ENCODE measurements at places on chromosomes 3 and 15.

DNA sequence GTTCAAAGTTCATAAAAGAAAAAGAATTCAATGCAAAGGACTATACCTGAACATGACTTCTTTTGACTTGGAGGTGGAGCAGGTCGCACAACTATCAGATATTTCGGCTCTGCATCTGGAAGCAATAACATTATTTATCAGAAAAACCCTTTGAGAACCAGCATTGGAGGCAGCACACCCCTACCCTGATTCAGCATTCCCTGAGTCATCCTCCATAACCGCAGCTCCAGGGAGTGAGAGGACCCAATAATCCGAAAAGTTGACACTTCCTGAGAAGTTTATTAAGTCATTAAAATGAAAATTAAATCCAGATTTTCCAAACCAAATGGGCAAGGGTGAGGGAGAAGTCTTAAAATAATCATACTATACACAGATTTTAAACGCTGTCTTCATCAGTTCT is 90.6 kb downstream of the ABI3BP start:
- no peak for DNase-seq

DNA sequence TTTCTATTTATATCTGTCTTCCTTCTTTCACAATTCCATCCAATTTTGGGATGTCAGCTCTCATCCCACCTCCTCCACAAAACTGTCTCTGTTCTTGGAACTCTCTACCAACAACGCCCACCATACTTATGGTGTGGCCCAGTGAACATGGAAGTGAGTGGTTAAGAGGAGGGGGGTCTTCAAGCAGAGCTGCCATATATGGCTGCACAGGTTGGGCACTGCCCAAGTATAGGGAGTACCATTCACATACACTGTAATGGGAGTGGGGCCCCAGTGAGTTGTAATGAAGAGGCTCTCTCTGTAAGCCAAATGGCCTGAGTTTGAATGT is 7.9 kb upstream of the CAMK1 start:
- no peak for DNase-seq

- no peak for DNase-seq
Measured at GRCh38 chr3:71055257-71056001, 528.1 kb downstream of the FOXP1 start.

- no peak for DNase-seq
Measured at GRCh38 chr3:180882115-180882514, 30.4 kb upstream of the FXR1 start.

- no peak for DNase-seq
Measured at GRCh38 chr15:38782156-38782555, 217.5 kb upstream of the RASGRP1 start.

GRCh38 chr3:89113344-89113743 is 5.9 kb downstream of the EPHA3 start:
- no peak for DNase-seq

GRCh38 chr3:181756645-181757297 is 45.0 kb downstream of the SOX2 start:
- no peak for DNase-seq

DNA sequence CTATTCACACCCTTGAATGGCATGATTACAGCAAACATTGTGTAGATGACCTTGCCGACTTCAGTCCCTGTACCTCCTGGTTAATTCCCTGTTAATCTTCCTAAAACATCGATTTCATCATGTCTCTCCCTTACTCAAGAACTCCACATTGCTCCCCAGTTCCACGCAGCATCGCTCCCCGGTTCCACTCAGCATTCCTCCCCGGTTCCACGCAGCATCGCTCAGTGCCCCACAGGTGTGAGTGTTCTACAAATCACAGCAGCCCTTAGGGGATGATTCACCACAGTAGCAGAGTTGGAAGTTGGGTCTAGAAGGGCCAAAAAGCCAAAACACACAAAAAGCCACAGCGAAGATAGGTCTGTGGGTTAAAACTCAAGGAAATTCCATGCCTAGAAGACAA is 8.6 kb upstream of the TNK2 start:
- DNase-seq, result no peak

GRCh38 chr3:24060055-24060454 is 115.0 kb downstream of the NR1D2 start:
- DNase-seq, result no peak

DNA sequence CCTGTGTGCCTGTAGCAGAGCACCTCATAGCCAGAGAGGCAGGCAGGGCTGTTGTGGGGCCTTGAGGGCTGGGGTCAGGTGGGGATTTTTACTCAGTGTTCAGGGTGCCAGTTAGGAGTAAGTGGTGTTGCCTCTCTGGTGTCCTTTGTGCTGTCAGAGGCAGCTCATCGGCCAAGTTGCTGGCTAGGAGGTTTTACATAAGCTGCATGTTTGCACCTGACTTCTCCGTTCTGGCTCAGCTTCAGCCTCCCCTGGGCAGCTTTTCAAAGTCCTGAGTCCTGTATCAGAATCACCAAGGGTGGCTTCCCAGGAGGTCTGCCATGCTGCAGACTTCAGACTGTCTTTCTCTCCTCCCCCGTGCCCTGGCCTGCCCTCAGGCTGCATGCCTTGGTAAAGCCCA is 242.6 kb upstream of the TPM1 start:
- no peak for DNase-seq

GRCh38 chr3:13415236-13415986 is 4.7 kb downstream of the NUP210 start:
- DNase-seq, result no peak

DNA sequence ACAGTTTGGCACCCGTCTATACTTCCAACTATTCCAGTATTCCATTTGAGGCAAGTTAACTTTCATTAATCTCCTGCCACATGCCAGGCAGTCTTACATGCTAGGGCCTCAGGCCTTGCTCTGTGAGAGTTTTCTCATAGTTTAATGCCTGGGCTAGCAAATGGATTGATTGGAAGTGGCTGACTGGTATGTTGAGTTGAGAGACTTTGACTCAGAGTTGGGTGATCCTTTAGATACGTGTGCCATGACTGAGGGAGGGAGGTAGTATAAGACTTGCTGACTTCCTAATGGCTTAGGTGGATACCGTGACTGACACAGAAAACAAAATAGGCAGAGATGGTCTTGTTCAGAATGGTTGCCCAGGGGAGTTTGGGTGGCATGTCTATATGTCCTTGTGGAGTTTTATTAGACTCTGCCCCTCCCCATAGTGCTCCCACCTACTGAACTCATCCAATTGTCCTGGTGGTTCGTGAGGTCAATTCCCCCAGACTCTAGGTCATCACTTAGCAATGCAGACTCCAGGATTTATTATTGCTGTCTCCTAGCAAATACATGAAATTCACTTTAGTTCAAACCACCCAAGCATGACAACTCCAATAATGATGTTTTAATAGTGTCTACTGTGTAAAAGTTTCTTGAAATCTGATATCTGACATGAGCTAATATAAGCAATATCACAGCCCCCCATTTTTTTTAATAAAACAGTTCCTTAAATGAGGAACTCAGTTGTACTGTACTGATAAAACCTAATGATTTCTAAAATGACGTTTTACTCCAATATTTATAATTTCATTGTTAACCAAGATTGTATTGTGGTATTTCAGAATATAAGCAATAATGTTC is 413.9 kb upstream of the MDFIC2 start:
- no peak for DNase-seq

DNA sequence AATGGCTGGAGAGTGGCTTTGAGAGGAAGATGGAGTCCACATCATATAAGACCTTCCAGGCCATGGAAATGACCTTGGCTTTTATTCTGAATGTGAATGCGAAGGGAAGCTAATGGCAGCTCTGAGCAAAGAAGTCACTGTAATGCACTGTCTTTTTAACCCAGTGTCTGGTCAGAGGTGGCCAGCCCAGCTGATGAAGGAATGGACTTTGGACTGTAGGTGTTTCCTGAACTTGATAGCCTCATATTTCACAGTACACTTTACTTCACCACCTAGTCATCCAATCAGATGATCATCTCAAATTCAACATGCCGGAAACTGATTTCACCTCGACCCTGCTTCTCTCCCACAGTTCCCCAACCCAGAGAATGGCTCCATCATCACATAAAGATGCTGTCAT is 33.4 kb downstream of the DCLK3 start:
- DNase-seq, result no peak

- no peak for DNase-seq
Measured at GRCh38 chr3:44125882-44126281, 115.8 kb upstream of the TOPAZ1 start.

GRCh38 chr3:161415506-161416231 is 44.4 kb upstream of the SPTSSB start:
- DNase-seq, result no peak

Data from bone marrow (tissue), 2 donors.